ENCODE measurements at places on chromosomes 16 and 17.

DNA sequence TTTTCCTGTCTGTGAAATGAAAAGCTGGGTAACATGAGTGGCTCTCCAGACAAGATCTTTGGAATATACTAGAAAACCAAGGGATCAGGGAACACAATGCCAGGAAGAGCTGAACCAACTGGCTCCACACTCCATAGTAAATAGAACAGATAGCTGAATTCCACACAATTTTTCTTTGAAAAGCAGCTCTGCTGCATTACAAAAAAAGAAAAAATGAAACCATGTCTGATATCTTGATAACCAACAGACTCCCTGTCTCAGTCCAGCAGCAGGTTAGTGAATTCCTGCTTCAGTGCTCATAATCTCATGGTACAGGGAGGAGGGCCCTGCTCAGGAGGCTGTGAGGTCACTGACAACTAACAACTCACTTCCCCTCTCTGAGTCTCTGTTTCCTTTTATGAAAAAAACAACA lies 97.1 kb downstream of the CDH11 start:
- DNase-seq, result peak; percentile 46

GRCh38 chr17:142102-142661 lies 4.8 kb downstream of the SCGB1C2 start:
- peak; percentile 34 for DNase-seq

GRCh38 chr17:7744416-7744815 lies 26.9 kb downstream of the DNAH2 start:
- no peak for DNase-seq

- no peak for DNase-seq
These were observed 343.2 kb downstream of the PMP22 start for GRCh38 chr17:14921936-14922335.

- DNase-seq, result no peak
These were observed 45.3 kb downstream of the GLG1 start for GRCh38 chr16:74561626-74562025.

DNA sequence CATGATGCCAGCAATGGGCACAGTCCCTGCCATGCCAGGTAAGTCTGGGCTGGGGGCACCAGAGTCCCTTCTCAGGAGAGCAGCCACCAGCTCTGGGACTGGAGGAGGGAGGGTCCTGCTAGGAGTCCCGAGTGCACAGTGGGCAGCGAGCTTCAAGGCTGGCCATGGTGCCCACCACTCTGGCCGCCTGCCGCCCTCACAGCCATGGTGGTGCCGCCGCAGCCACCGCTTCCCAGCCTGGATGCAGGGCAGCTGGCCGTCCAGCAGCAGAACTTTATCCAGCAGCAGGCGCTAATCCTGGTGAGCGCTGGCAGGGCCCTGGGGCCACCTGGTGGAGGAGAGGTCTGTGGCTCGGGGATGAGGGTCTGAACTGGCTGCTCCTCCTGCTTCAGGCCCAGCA lies 17.9 kb upstream of the SMIM5 start:
- DNase-seq, result no peak

- no peak for DNase-seq
These were observed 243.1 kb upstream of the MAF start for GRCh38 chr16:79843631-79844043.

DNA sequence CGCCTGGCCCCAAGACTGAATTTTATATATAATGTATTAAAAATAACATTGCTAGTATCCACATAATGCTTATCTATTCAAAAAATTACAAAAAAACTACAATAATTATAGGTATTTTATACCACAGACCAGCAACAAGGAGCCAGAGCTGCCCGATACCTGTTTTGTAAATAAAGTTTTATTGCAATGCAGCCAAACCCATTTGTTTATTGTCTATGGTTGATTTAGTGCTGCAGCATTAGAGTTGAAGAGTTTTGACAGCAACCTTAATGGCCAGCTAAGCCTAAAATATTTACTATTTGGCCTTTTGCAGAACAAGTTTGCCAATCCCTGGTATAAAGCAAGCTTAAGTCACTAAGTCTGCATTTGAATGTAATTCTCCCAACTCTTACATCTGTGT lies 5.6 kb downstream of the MEIOC start:
- no peak for DNase-seq

All from adipocyte (in vitro differentiated cells).